ENCODE measurements at places on chromosomes 3 and 15.

DNA sequence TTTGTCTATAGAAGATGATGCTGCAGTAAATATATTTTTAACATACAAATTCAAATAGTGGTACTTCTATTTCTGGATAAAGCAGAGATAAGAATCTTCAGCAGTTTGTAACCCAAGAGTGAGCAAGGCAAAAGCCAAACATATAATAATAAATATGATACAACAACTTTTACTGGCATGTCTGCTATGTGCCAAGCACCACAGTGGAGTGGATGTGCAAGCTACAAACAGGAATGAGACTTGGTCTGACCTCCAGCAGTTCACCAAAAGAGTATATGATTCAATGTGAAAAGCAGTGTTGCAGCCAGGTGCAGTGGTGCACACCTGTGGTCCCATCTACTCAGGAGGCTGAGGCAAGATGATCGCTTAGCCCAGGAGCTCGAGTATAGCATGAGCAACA is 395.6 kb downstream of the EPHB1 start:
- DNase-seq = no peak

- peak; percentile 24 for DNase-seq
Measured at GRCh38 chr15:29139540-29140459, 129.8 kb downstream of the NSMCE3 start.

DNA sequence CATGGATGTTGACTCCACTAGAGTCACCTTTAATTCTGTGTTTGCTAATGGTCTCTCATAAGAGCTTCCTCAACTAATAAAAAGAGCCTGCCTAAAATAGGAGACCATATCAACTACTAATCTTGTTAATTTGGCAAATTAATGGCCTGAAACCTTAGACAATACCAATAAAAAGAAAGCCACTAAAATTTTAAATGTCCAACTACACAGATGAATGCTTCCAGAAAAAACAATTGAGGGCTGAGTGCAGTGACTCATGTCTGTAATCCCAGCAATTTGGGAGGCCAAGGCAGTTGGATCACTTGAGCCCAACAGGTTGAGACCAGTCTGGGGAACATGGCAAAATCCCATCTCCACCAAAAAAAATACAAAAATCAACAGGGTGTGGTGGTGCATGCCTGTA is 230.9 kb downstream of the NSUN3 start:
- no peak for DNase-seq

GRCh38 chr3:61936344-61936937 is 375.1 kb downstream of the PTPRG start:
- no peak for DNase-seq

GRCh38 chr3:101846709-101847108 is 2.6 kb upstream of the NFKBIZ start:
- DNase-seq = no peak

GRCh38 chr3:160003520-160004128 is 15.0 kb downstream of the IL12A start:
- DNase-seq = no peak

DNA sequence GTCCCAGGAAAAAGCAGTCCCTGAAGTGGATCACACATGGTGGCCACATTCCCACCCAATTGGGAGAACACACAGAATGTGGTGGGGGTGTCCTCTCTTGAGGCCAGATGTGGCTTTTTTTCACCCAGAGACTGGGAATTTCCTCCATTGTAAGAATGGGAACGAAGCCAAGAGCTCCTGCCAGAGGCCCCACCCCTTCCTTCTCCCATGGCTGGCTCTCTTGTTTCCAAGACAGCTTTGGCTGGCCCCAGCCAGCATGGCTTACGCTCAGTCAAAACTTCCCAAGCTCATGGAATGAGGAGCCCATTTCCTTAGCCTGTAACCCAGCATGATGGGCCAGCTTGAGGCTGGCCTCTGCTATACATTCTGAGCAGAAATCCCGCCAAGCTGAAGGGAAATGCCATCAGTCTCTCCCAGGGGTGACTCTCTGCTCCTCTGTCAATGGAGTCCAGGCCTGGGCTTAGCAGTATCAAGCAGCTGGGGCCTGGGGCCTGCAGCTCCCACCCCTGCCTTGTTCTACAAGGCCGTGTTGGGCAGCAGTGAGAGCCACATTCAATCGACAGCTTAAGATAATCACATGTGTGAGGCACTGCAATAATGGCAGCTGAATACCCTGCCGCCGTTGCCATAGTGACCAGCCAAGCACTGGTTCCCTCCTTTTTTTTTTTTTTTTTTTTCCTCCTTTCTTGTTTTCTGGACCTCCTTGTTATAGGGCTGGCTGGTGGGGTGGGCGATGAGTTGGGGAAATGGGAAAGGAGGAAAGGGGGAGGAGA is 142.4 kb downstream of the EPHB1 start:
- DNase-seq = no peak

- no peak for DNase-seq
Measured at GRCh38 chr3:107806536-107806935, 283.8 kb downstream of the BBX start.

GRCh38 chr3:67384760-67385397 is 269.5 kb downstream of the SUCLG2 start:
- DNase-seq = no peak

- DNase-seq = no peak
Measured at GRCh38 chr3:23760325-23760724, 45.4 kb upstream of the UBE2E1 start.

Measured in stimulated activated CD8-positive, alpha-beta memory T cell treated with anti-CD3 and anti-CD28 coated beads, Interleukin-7, amount 100 ng/mL, for 1 hour (primary cell).